ENCODE measurements at places on chromosomes 13 and 19.

- no peak for DNase-seq
These were observed 15.3 kb downstream of the CDX2 start for GRCh38 chr13:27953676-27954405.

DNA sequence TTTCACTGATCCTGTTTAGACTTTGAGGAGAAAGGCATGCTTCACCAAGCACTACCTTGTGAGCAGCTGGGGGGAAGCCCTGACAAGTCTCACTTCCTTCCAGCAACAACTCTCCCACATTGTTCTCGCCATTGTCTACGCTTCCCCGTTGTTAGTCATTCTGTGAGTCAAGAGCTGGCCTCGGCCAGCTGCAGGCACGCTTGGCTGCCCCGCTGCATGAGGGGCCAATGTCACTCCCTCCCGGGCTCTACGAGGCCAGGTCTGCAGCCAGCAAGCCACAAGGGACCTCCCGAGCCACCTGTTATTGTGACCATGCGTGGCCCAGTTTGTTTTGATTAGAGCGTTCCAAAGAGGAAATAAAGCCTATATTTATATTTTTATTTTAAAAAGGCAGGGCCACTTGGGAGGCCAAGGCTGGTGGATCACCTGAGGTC is 220.9 kb downstream of the FOXO1 start:
- no peak for DNase-seq

- no peak for DNase-seq
These were observed 44.2 kb upstream of the RNF113B start for GRCh38 chr13:98221234-98221633.

- no peak for DNase-seq
These were observed 83.9 kb downstream of the FOXO1 start for GRCh38 chr13:40582531-40582930.

- DNase-seq, result peak; percentile 34
These were observed 6.1 kb upstream of the KANK2 start for GRCh38 chr19:11203194-11204075.

GRCh38 chr13:46682015-46682414 is 114.9 kb downstream of the ESD start:
- DNase-seq, result no peak

- DNase-seq, result no peak
These were observed 303.8 kb downstream of the PCDH9 start for GRCh38 chr13:66926200-66926850.

GRCh38 chr19:20078581-20079031 is 806 bp downstream of the ZNF90 start:
- DNase-seq, result no peak

DNA sequence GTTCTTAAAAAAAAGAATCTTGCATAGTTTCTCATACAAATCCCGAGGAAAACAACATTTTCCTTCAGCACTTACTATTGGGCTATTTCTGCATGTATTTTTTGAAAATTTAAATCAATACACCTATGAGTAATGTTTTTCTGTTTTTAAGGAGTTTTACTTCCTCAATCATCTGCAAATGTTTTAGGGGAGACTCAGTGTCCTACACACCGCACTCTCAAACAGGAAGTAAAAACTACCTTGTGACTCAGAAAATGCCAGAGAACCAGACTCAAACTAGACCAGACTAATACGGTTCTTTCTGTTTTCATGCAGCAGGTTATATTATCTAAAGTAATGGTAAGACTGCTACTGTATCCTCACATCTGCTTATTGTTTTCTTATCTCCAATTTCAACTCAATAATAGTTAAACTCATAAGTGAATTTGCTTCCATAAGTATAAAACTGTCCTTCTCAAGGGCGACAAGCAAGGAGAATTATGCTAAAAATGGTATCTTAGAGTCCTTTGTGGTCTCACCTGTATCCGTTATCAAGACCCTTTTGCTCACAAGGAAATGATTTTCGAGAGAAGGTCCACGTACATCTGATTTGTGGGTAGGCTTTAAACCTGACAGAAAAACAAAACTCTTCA is 52.5 kb downstream of the FLT3 start:
- DNase-seq, result no peak

GRCh38 chr13:100409132-100409531 is 179.5 kb downstream of the GGACT start:
- DNase-seq, result no peak

DNA sequence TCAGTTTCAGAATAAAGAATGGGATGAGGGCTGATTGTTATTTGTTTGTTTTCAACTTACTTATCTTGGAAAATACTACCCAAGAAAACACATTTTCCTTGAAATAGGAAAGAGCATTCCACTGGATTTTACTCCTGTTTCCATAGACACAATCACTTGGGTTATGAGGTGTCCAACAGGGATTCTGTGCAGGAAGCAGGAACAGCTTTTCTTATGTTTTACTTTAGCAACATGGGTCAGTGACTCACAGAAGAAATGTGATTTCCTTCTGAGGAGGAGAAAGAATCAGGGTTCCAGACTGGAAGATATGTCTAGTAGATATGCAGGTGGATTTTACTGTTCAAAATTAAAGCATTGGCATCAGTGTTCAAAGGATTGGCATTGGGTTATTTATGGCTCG is 180.8 kb upstream of the GPC6 start:
- DNase-seq, result no peak

- no peak for DNase-seq
These were observed 91.0 kb downstream of the UFM1 start for GRCh38 chr13:38440666-38441065.

DNA sequence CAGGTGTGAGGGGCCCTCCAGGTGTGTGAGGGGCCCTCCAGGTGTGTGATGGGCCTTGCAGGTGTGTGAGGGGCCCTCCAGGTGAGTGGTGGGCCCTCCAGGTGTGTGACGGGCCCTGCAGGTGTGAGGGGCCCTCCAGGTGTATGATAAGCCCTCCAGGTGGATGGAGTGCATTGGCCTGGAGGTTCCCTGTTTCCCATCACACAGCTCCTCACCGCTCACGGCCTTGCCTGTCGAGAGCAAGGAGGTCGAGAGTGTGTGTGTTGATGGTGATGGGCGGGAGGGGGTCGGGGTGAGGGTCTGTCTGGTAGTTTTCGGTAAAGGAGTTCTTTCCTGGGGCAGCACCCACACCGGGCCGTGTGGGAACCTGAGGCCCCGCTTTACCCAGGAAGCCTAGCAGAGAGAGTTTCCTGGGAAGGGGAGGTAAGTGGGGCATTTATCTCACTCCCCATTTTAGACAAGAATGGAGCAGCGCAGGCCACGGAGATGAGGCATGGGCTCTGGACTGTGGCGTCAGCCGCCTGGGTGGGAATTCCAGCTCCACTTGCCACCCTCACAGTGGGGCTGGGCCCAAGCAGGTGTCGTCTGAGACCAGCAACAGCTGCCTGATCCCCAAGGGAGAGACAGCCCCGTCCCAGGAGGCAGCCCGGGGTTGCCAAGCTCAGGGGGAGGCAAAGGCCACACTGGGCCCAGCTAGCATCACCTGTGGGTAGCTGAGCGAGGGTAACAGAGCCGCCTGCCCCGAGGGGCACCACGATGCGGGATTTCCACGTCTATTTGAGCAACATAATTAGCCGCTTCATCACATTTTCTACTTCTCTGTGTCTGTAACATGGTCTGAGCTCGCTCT is 10.9 kb upstream of the GAS6 start:
- no peak for DNase-seq

DNA sequence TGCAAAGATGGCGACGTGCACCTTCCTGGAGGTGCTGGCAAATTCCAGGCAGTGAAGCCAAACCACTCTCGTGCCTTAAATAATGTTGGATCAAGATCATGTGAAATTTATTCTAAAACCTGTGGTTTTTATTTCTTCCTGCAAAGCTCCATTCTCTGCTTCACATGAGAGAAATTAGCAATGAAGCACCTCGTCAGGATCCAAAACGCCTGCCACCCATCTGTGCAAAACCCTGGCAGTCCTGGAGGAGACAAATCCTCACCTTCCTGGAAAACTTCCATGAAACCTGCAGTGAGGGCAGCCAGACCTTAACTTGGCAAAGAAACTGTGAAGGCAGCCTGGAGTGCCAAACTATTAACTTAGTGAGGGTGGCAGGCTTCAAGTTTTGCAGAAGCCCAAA is 47.6 kb downstream of the CHST8 start:
- no peak for DNase-seq

DNA sequence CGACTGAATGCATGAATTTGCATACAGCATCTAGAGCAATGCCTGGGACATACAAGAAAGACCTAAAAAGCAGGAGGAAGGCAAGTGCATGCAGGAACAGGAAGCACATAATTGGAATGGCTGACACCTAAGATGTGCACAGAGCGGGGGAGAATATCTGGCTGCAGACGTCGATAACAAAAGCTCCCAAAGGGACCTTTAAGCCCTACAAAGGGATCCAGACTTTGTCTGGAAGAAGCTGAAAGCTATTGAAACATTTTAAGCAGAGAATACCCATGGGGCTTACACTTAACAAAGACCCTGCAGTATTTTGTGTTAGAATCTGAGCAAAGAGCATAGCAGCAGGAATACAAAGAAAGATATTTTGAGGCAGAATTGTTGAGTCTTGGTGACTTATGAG is 107.4 kb upstream of the CLDN10 start:
- no peak for DNase-seq

- DNase-seq, result no peak
These were observed 2.1 kb upstream of the PTBP1 start for GRCh38 chr19:795073-795611.

DNA sequence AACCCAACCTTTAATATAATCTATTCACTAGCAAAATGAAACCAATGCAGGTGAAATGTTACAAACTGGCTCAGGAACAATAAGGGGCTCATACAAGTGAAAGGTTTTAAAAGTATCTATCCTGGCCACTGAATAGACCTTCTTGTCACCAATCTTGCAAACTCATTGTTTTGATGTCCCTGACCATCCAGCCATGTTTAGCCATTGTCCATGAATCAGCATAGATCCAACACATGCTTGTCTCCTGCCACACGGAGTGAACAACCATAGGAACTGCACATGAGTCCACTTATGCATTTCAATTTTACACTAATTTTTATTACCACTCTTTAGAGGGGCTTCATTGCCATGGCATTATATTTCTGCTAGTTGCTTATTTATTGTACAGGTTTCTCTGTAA is 331.4 kb downstream of the GPC5 start:
- no peak for DNase-seq

DNA sequence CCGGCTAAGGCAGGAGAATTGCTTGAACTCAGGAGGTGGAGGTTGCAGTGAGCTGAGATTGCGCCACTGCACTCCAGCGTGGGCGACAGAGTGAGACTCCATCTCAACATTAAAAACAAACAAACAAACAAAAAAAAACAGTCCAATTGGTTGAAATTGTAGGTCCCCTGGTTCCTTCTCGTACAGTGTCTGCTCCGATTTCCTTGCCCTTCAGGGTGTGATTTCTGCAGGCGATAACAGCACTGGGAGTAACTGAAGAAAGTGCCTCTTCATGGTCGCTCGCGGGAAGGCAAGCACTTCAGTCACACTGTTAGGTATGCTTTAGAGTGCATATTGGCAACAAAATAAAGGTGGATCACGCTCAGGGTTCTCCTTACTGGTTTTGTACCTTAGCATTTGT is 39.7 kb downstream of the TPT1 start:
- no peak for DNase-seq

GRCh38 chr19:53394522-53394973 is 401 bp upstream of the ZNF765 start:
- DNase-seq, result no peak

- DNase-seq, result no peak
These were observed 580.3 kb downstream of the GPC6 start for GRCh38 chr13:93806861-93807260.

Data from AG04449 (cell line).